ENCODE measurements at places on chromosomes 7 and 10.

DNA sequence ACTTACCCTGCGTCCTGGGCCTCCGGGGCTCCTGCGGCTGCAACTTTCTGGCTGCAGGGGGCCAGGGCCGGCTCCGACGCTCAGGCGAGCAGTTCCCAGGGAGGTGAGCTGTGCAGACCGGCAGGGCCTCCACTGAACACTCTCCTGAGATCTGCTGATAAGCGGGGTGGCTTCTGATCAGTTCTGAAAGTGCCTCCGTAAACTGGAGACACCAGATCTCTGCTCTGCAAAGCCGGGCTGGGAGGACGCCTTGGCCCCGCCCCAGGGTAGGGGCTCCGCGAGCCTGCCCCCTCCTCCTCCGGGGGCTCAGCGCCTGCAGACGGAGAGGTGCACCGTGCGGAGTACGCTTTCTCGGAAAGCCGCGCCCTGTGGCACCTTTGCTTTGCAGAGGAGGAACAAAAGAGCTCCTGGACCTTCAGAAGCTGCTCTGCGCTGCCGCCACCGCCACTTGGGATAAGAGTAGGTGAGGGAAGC, 141.3 kb upstream of the VKORC1L1 start:
- H3K4me1 ChIP-seq, result peaks cover 4% of the 10 kb centered on the region
- no peak for DNase-seq
- no peaks in the 10 kb centered on the region for H3K27me3 ChIP-seq

GRCh38 chr7:66739953-66740301, 606 bp upstream of the RABGEF1 start:
- H3K36me3 ChIP-seq, result peaks cover 56% of the 10 kb centered on the region
- peak overlapping the region; percentile 99 for H3K27ac ChIP-seq
- no peak for DNase-seq
- H3K4me1 ChIP-seq, result peaks cover 33% of the 10 kb centered on the region
- peak overlapping the region; percentile 97 for H3K4me3 ChIP-seq

GRCh38 chr7:122695816-122696215, 3.1 kb downstream of the RNF133 start:
- DNase-seq, result no peak
- H3K4me3 ChIP-seq, result no peak overlapping the region
- no peak overlapping the region for H3K27ac ChIP-seq
- H3K4me1 ChIP-seq, result no peaks in the 10 kb centered on the region
- no peaks in the 10 kb centered on the region for H3K27me3 ChIP-seq

DNA sequence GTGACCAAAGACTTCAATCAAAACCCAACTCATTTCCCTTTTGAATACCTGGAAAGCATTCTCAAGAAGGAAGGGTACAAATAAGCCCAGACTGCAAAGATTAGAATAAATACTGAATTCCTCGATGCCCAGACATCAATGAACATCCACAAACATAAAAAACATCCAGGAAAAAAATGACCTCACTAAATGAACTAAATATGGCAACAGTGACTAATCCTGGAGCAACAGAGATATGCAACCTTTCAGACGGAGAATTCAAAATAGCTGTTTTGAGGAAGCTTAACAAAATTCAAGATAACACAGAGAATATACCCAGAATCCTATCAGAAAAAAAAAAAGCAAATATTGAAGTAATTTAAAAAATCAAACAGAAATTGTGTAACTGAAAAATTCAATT, 43.2 kb downstream of the PCLO start:
- H3K27ac ChIP-seq, result no peak overlapping the region
- H3K27me3 ChIP-seq, result no peaks in the 10 kb centered on the region
- DNase-seq, result no peak
- H3K4me1 ChIP-seq, result no peaks in the 10 kb centered on the region

- no peak overlapping the region for H3K4me3 ChIP-seq
- no peaks in the 10 kb centered on the region for H3K27me3 ChIP-seq
- no peak for DNase-seq
- H3K36me3 ChIP-seq, result no peaks in the 10 kb centered on the region
- no peak overlapping the region for H3K27ac ChIP-seq
Observed at GRCh38 chr7:51015581-51015980, 232.9 kb upstream of the GRB10 start.

- no peaks in the 10 kb centered on the region for H3K27me3 ChIP-seq
- no peak overlapping the region for H3K4me3 ChIP-seq
- H3K36me3 ChIP-seq, result peaks cover 25% of the 10 kb centered on the region
- H3K27ac ChIP-seq, result no peak overlapping the region
- peaks cover 30% of the 10 kb centered on the region for H3K4me1 ChIP-seq
Observed at GRCh38 chr7:151237244-151238189, 5.2 kb downstream of the CHPF2 start.

- DNase-seq, result no peak
- no peak overlapping the region for H3K27ac ChIP-seq
- peaks cover 17% of the 10 kb centered on the region for H3K4me1 ChIP-seq
- no peak overlapping the region for H3K4me3 ChIP-seq
- peaks cover 78% of the 10 kb centered on the region for H3K27me3 ChIP-seq
Observed at GRCh38 chr10:101564490-101564991, 23.5 kb downstream of the POLL start.

GRCh38 chr7:21086688-21087087, 300.0 kb upstream of the SP8 start:
- no peaks in the 10 kb centered on the region for H3K36me3 ChIP-seq
- H3K27me3 ChIP-seq, result no peaks in the 10 kb centered on the region
- H3K27ac ChIP-seq, result no peak overlapping the region
- no peaks in the 10 kb centered on the region for H3K4me1 ChIP-seq

GRCh38 chr10:117204316-117204715, 7.0 kb downstream of the KCNK18 start:
- no peaks in the 10 kb centered on the region for H3K36me3 ChIP-seq
- H3K27ac ChIP-seq, result no peak overlapping the region
- H3K4me1 ChIP-seq, result no peaks in the 10 kb centered on the region
- no peak overlapping the region for H3K4me3 ChIP-seq

Measured in stimulated activated naive B cell treated with anti-CD40 and anti-IgM and Interleukin-4, amounts not matched to agents 10 μg/mL and 1 μg/mL and 100 μg/mL, for 72 hours (primary cell).